Stomach (tissue), 19 donors: ENCODE measurements at places on chromosomes 1 and 21.

- no peak overlapping the region for H3K4me3 ChIP-seq
- no peaks in the 10 kb centered on the region for H3K4me1 ChIP-seq
- DNase-seq, result no peak
- H3K27me3 ChIP-seq, result no peaks in the 10 kb centered on the region
Observed at GRCh38 chr1:145692785-145693443, 14.3 kb downstream of the PDZK1 start.

DNA sequence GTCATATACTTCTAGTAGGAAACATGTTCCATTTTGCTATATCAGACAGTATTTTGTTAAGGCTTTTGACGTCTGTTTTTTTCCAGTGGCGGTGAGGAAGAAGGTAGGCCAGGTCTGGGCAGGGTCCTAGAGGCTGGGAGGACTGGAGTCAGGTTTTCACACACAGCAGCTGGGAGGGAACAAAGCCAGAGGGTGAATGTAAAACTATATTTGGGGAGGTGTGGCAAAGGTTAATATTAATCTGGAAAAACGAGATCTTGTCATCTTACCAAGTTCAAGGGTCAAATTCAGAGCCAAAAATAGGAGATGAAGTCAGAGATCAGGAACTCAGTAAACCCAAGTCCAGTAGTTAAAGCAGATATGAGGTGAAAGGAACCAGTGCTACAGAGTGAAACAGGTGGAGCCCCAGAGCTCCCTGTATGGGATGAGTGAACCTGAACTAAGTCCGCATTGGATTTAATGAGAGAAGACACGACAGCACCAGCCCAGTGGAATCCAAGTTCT lies 10.7 kb upstream of the OTUD7B start:
- peak; percentile 45 for DNase-seq
- H3K4me3 ChIP-seq, result no peak overlapping the region
- H3K27me3 ChIP-seq, result no peaks in the 10 kb centered on the region
- H3K36me3 ChIP-seq, result no peaks in the 10 kb centered on the region
- H3K4me1 ChIP-seq, result peaks cover 13% of the 10 kb centered on the region
- peak overlapping the region; percentile 61 for H3K27ac ChIP-seq

- H3K27me3 ChIP-seq, result no peaks in the 10 kb centered on the region
- H3K36me3 ChIP-seq, result no peaks in the 10 kb centered on the region
- H3K4me3 ChIP-seq, result no peak overlapping the region
- no peaks in the 10 kb centered on the region for H3K4me1 ChIP-seq
Observed at GRCh38 chr21:29725025-29725736, 214.6 kb downstream of the GRIK1 start.

GRCh38 chr1:27129225-27129624 lies 25.7 kb downstream of the SLC9A1 start:
- peaks cover 39% of the 10 kb centered on the region for H3K36me3 ChIP-seq
- H3K4me3 ChIP-seq, result no peak overlapping the region
- no peak for DNase-seq
- H3K27ac ChIP-seq, result no peak overlapping the region

DNA sequence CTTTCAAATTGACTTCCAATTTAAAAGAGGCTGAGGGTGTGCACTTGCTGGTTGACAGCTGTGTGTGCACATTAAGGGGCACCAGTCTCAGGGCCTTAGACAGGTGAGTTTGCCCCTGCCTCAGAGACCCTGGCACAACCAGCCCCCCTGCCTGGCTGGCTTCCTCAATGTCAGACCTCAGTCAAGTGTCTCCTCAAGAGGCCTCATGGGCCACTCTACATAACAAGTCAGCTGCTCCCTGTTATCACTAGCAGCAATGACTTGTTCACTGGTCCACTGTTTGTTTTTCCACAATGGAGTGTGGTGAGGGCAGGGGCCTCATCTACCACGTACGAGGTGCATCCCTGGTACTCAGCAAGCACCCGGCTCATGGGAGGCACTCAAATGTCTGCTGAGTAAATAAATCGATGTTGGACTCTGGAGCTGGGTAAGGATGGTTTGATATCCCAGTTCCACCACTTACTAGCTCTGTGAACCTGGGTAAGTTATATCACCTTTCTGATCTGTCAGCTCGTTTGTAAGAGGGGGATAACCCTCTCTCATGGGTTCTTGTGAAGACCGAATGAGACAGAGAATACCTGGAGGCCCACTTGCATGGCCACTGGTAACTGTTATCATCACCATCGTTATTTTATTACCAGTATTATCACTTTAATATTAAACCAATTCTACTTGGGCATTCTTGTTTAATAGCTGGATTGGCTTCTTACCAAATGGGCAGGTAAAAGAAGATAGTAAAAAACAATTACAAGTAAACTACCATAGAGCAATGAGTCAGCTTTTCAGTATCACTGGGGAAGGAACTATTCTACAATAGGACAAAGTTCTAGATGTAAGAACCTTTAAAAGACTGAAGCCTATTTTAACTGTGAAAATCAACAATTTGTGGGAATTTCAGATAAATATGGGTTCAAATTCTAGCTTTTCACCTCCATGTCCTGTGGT lies 64.6 kb downstream of the SLC66A1 start:
- no peaks in the 10 kb centered on the region for H3K27me3 ChIP-seq
- peaks cover 41% of the 10 kb centered on the region for H3K4me1 ChIP-seq
- H3K27ac ChIP-seq, result no peak overlapping the region
- no peak for DNase-seq

- H3K27me3 ChIP-seq, result no peaks in the 10 kb centered on the region
- no peak overlapping the region for H3K4me3 ChIP-seq
- DNase-seq, result no peak
- H3K4me1 ChIP-seq, result no peaks in the 10 kb centered on the region
- H3K36me3 ChIP-seq, result no peaks in the 10 kb centered on the region
Observed at GRCh38 chr1:183850852-183851251, 45.9 kb downstream of the RGL1 start.

GRCh38 chr1:86788300-86789206 lies 84.2 kb downstream of the SH3GLB1 start:
- H3K27ac ChIP-seq, result peak overlapping the region; percentile 16
- no peak overlapping the region for H3K4me3 ChIP-seq
- H3K36me3 ChIP-seq, result no peaks in the 10 kb centered on the region
- no peak for DNase-seq
- H3K27me3 ChIP-seq, result no peaks in the 10 kb centered on the region
- H3K4me1 ChIP-seq, result peaks cover 19% of the 10 kb centered on the region

- no peak overlapping the region for H3K27ac ChIP-seq
- DNase-seq, result no peak
- H3K4me1 ChIP-seq, result peaks cover 3% of the 10 kb centered on the region
- H3K27me3 ChIP-seq, result no peaks in the 10 kb centered on the region
- H3K4me3 ChIP-seq, result no peak overlapping the region
- no peaks in the 10 kb centered on the region for H3K36me3 ChIP-seq
Observed at GRCh38 chr1:6917067-6917466, 131.8 kb downstream of the CAMTA1 start.

- no peaks in the 10 kb centered on the region for H3K36me3 ChIP-seq
- H3K4me1 ChIP-seq, result peaks cover 20% of the 10 kb centered on the region
- peak; percentile 95 for DNase-seq
- no peak overlapping the region for H3K27ac ChIP-seq
Observed at GRCh38 chr1:171644805-171645483, 7.5 kb downstream of the MYOC start.

- H3K36me3 ChIP-seq, result no peaks in the 10 kb centered on the region
- H3K4me1 ChIP-seq, result no peaks in the 10 kb centered on the region
- no peak overlapping the region for H3K27ac ChIP-seq
- no peak overlapping the region for H3K4me3 ChIP-seq
- no peaks in the 10 kb centered on the region for H3K27me3 ChIP-seq
Observed at GRCh38 chr1:238272145-238272544, 381.4 kb upstream of the ZP4 start.

GRCh38 chr1:201707656-201708055 lies 121.3 kb upstream of the IPO9 start:
- DNase-seq, result no peak
- peaks cover 26% of the 10 kb centered on the region for H3K4me1 ChIP-seq
- no peaks in the 10 kb centered on the region for H3K27me3 ChIP-seq
- no peaks in the 10 kb centered on the region for H3K36me3 ChIP-seq
- H3K27ac ChIP-seq, result no peak overlapping the region
- H3K4me3 ChIP-seq, result no peak overlapping the region

GRCh38 chr1:29279951-29280391 lies 43.6 kb downstream of the PTPRU start:
- no peak overlapping the region for H3K4me3 ChIP-seq
- no peaks in the 10 kb centered on the region for H3K27me3 ChIP-seq
- H3K4me1 ChIP-seq, result peaks cover 7% of the 10 kb centered on the region
- DNase-seq, result no peak

DNA sequence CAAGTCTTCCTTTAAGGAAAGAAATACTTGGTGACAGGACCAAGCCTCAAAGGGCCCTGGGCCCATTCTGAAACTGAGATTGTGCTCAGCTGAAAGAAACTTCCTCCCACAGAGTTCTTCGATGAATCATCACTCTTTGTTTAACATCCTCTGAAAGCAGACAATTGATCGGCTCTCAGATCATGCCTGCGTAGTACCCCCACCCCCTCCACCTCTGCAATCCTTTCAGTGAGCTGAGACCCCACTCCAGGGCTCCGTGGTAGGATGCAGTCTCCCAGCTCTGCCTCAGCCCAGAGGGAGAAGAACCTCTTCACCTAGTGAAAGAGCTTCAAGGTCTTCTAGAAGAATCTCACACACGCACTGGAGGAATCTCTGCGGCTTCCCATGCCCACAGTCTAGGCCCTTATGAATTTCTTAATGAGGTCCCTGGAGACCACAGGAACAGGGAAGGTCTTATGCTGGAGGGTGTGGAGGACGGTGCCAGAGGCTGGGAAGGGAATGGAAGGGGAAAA lies 104.9 kb upstream of the SOD1 start:
- peaks cover 27% of the 10 kb centered on the region for H3K27me3 ChIP-seq
- no peak overlapping the region for H3K27ac ChIP-seq
- peaks cover 23% of the 10 kb centered on the region for H3K4me1 ChIP-seq
- no peak for DNase-seq
- no peaks in the 10 kb centered on the region for H3K36me3 ChIP-seq
- H3K4me3 ChIP-seq, result no peak overlapping the region

DNA sequence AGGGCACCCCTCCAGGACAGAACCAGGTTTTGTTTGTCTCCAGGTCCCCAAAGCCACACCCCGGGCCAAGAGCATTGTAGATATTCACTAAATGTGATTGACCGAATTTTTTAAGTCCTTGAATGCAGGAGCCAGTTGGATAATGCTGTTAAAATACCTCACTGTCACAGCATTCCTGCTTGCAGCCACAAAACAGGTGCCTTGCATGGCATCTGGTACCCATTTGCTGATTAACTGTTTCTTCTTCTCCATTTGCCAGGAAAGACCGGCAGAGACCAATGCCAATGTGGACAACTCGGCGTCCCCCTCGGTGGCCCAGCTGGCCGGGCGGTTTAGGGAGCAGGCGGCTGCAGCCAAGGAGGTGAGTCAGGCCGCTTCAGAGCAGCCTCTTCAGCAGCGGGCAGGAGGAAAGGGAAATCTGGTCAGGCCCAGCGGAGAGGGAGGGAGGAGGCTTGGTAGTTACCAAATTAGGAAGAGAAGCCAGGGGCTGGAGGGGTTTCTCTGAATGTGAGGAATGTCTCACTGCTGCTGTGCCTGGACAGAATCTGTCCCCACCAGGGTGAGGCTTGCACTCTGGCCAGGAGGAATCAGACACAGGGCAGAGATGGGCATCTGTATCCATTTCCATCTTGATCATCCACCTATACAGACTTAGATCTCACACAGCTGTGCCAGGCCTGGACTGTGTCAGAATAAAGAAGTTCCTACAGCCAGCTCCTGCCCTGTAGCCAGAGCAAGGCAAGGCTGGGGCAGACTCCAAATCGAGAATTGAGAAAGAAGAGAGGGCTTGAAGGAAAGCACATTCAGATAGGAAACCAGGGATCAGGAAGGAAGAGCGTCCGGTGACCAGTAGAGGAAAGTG lies 37.9 kb upstream of the MPZL1 start:
- peaks cover 9% of the 10 kb centered on the region for H3K36me3 ChIP-seq
- peaks cover 73% of the 10 kb centered on the region for H3K4me1 ChIP-seq
- no peaks in the 10 kb centered on the region for H3K27me3 ChIP-seq

- DNase-seq, result no peak
- H3K27me3 ChIP-seq, result no peaks in the 10 kb centered on the region
- H3K4me1 ChIP-seq, result peaks cover 46% of the 10 kb centered on the region
- H3K4me3 ChIP-seq, result no peak overlapping the region
- H3K36me3 ChIP-seq, result peaks cover 43% of the 10 kb centered on the region
Observed at GRCh38 chr1:24420547-24420946, 4.9 kb downstream of the NIPAL3 start.

GRCh38 chr1:151060657-151061421 lies 642 bp downstream of the MLLT11 start:
- no peaks in the 10 kb centered on the region for H3K36me3 ChIP-seq
- H3K27me3 ChIP-seq, result no peaks in the 10 kb centered on the region
- DNase-seq, result no peak
- H3K27ac ChIP-seq, result peak overlapping the region; percentile 99
- peak overlapping the region; percentile 77 for H3K4me3 ChIP-seq
- peaks cover 43% of the 10 kb centered on the region for H3K4me1 ChIP-seq

GRCh38 chr1:218463194-218464156 lies 118.3 kb downstream of the TGFB2 start:
- no peak overlapping the region for H3K4me3 ChIP-seq
- peak; percentile 35 for DNase-seq
- peak overlapping the region; percentile 35 for H3K27ac ChIP-seq
- peaks cover 32% of the 10 kb centered on the region for H3K4me1 ChIP-seq

DNA sequence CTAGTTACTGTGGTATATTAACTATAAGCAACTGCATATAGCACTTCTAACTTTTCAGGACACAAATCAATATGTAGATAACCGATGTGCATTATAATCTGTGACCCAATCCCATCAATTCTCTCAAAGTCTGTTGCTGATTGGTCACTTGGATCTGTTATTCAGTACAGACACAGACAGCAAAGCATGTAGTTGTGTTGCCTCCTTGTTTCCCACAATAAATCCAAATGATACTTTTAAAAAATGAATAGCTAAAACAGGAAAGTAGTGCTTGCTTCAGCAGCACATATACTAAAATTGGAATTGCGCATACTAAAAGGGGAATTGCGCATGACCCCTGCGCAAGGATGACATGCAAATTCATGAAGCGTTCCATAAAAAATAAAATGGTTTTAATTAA lies 28.1 kb downstream of the NDC1 start:
- H3K36me3 ChIP-seq, result peaks cover 50% of the 10 kb centered on the region
- no peak overlapping the region for H3K27ac ChIP-seq
- no peaks in the 10 kb centered on the region for H3K27me3 ChIP-seq

GRCh38 chr1:8359617-8360481 lies 41.9 kb downstream of the SLC45A1 start:
- no peak overlapping the region for H3K4me3 ChIP-seq
- H3K27ac ChIP-seq, result no peak overlapping the region
- peaks cover 100% of the 10 kb centered on the region for H3K36me3 ChIP-seq
- H3K4me1 ChIP-seq, result peaks cover 21% of the 10 kb centered on the region
- DNase-seq, result peak; percentile 16
- H3K27me3 ChIP-seq, result no peaks in the 10 kb centered on the region

GRCh38 chr1:165717918-165718515 lies 19.7 kb upstream of the ALDH9A1 start:
- DNase-seq, result peak; percentile 49
- no peaks in the 10 kb centered on the region for H3K36me3 ChIP-seq
- H3K4me1 ChIP-seq, result no peaks in the 10 kb centered on the region
- H3K27ac ChIP-seq, result no peak overlapping the region
- H3K27me3 ChIP-seq, result no peaks in the 10 kb centered on the region
